Skeletal muscle cell (primary cell): ENCODE measurements at places on chromosomes 6 and 20.

- DNase-seq, result no peak
Observed at GRCh38 chr6:122806291-122806690, 17.2 kb downstream of the SMPDL3A start.

- no peak for DNase-seq
Observed at GRCh38 chr6:10736731-10737130, 10.9 kb upstream of the TMEM14B start.

DNA sequence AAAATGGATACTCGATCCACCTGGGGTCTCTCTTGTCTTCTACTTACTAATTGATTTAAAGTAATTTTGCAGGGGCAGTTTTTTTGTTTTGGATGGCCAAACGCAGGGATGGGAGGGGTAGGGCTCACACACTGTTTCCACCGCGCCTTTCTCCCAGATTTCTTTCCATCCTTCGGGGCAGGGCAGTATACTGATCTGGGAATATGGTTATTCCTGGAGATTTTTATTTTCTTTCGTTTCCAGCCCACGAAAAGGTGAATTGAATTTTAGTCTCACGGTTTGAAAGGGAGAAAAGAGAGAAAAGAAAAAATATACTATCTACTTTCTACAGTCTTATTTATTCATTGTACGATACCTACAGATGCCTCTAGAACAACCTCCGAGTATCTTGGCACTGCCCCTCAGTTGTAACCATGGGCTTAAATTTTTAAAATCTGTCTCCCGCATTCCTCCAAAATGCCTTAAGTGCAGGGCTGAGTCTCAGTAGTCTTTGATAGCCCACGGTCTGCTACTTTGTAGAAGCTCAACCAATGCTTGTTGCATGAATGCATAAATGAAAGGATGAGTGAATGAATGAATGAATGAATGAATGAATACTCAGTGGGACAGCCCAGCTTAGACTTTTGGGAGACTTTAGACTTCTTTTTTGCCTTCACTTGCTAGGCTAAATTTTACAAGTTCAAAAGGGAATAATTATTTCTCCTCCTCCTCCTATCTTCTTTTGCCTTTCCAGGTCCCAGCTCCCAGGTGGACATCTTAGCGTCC, 18.1 kb upstream of the TRIM27 start:
- no peak for DNase-seq

DNA sequence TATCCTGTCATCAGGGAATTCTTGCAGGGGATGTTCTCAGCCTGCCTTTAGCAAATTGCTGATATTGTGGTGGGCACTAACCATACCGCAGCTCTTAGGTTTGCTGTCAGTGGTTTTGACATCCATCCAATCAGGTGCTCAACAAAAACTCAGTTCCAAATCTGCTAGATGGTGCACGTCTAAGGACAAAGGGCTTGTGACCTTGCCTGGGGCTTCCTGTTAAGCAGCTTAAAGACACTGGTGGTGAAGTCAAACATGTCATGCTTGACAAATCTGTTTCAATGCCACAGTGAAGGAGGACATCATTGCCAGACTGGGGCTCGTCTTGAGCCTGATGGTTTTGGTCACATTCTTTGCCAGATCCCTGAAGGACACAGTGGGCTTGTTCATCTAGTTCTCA, 179.8 kb upstream of the NOX3 start:
- no peak for DNase-seq

DNA sequence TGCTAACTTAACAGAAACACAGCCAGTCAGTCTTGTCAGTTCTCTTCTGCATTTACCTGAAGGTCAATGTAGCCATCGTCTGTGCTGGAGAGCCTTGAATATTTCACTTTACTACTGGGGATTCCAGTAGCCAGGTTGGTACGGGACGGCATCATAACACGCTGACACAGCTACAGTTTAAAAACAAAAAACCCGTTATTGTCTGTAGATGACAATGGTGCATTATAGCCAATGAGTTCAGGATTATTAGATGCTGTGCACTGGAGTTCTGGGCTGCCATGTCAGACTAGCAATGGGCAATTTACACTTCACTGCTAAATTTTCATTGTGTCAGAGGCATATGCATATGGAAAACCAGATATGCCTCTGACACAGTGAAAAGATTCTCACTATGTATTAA, 10.5 kb downstream of the PCNA start:
- no peak for DNase-seq

- DNase-seq, result peak; percentile 95
Observed at GRCh38 chr6:125201961-125202729, 48.6 kb downstream of the TPD52L1 start.

GRCh38 chr6:52423971-52424381, 3.8 kb downstream of the EFHC1 start:
- DNase-seq, result peak; percentile 70

DNA sequence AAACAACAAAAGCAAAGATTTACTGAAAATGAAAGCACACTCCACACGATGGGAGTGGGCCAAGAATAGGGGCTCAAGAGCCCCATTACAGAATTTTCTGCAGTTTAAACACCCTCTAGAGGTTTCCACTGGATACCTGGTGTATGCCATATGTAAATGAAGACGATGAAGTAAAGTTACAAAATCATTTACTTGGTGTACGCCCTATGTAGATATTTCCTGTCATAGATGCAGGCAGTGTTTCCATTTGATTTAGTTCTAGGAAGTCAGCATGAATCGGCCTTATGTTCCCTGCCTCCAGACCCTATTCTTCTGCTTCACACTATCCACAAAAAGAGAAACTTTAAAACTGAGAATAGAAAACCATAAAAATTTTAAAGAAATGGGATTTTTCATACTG, 404.4 kb upstream of the GJE1 start:
- no peak for DNase-seq

- no peak for DNase-seq
Observed at GRCh38 chr20:49823152-49823847, 10.7 kb downstream of the SLC9A8 start.

GRCh38 chr6:111105578-111105977, 18.3 kb downstream of the SLC16A10 start:
- no peak for DNase-seq

GRCh38 chr6:145609521-145609920, 125.8 kb downstream of the EPM2A start:
- DNase-seq, result no peak

DNA sequence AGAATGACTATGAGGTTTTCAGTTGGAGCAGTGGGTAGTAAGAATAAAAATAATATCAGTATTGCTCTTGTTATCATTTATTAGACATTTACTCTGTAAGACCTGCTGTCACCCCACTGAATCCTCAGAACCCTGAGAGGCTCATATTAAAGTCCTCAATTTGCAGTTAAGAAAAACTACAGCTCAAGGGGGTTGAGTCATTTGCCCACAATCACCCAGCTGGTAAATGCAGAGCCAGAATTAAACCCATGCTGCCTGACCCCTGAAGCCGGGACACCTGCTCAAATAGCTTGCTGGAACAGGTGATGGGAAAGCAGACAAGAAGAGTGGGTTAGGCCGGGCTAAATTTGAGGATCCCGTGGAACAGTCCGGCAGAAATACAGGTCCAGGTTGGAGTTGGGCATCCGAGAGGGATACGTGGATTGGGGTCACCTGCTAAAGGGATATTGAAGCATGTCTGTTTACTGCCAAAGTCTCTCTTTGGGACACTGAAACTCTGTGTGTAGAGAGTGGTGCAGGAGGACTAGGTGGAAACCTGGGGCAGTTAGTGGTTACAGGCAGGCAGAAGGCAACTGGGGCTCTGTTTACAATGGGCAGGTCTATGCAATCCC, 344.1 kb downstream of the CDC5L start:
- no peak for DNase-seq

DNA sequence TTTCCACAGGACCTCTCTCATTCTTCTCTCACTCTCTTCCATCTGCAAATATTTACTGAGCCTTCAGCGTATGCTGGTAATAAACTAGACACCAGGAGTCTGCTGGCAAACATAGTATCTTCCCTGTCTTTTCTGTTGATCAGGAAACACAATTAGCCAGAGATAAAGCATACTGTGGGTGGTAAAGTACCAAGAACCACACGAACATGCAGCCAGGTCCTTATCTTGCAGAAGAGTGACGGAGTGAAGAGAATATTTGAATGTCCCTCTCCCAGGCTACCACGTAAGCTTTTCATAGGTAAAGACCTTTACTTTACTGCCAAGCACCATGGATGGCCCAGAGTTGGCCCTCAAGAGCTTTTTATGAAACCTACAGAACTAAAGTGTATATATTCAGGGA, 13.3 kb downstream of the FHL5 start:
- no peak for DNase-seq

DNA sequence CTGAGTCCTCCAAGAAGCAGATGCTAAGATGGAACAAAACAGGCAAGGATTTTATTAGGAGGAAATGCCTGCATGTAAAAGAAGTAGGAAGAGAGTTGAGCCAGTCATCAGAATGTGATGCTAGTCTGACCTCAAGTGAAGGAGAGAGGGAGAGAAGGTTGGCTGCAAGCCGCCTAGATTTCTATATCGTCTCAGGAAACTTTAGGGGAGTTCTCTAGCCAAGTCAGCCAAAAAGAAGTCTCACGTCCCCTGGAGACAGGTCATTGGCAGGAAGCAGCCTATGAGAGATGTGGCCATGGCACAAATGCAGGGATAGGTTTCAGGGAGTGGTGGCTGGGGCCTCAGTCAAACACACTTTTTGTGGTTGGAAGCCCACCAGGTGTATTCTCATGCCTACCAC, 378.0 kb downstream of the CD109 start:
- peak; percentile 60 for DNase-seq
